Left renal pelvis (tissue), 4 donors: ENCODE measurements at places on chromosomes 3 and 15. TPM values are rescaled to one million over a fixed set of nuclear protein-coding genes. Genes with fewer than 3 reads are reported as not detected.

DNA sequence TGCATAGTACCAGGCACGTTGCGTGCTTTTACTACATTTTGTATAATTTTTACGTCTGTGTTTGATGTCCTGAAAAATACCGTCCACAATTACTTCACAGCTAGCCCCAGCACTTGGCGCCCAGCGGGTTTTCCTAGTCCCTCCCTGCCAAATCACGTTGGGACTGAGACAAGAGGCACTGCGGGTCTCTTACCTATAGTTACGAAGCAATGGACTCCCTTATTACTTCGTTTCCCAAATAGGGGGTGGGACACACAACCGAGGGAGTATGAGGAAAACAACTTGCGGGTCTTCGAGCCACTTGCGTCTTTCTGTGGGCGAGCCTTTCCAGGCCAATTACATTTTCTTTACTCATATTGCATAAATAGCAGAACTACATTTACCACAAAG is 620 bp upstream of the CMSS1 start:
- DNase-seq: no peak

GRCh38 chr3:150733373-150733935 is 29.5 kb downstream of the SIAH2 start:
- no peak for DNase-seq

- no peak for DNase-seq
Measured at GRCh38 chr3:134315286-134316106, 58.8 kb downstream of the AMOTL2 start.

- no peak for DNase-seq
Measured at GRCh38 chr3:74127256-74127655, 487.2 kb downstream of the CNTN3 start.

DNA sequence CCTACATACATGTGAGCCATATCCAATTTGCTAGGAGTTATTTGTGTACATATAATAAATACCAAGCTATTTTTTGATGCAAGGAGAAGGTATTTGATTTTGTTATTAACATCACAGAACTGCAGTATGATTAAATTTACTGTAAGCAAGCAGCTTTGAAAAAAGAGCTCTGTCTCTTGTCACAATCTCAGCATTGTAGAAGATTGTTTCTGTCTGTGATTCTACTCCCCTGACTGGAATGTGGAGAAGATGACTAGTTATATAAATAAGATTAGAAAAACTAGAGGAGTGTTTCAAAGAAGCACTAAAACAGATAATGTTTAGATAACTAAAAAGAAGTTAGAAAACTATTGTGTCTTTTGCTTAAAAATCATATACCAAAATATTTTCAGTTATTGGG is 17.1 kb upstream of the DCBLD2 start:
- no peak for DNase-seq

DNA sequence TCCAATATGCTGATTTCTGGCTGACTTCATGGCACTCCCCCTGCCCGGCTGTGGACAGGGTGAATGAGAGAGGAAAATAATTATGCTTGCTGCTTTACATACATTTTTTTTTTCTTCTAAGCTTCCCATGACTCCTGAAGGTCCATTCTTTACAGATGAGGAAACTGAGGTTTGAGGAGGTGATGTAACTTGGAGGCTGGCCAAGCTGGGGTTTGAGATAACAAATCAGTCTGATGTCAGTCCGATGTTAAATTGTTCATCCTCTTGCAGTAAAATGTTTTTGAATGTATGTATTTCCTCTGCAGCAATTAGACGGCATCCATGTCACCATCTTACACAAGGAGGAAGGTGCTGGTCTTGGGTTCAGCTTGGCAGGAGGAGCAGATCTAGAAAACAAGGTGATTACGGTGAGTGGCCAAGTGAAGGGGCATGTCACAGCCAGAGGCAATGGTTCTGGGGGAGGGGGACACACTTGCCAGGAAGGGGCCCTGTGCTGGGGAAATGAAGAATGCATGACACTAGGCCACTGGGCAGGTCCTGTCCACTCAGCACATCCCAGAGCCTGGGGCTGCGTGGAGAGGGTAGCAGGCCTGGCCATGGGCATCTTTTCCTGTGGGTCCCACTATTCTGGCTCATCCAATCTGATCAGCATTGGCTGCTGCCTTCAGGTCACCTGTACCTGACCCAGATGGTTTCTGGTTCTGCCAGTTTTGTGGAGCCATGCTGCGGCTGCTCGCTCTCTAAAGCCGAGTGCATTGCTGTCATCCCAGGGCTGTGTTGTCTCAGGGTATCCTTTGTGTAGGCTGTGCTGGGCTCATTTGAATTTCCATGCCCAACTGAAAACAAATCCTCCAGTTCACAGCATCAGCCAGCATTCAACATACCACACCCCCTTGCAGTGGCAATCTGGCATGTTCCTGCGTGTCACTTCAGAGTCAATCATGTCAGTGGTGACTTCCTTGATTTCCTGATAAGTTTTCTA is 20.4 kb downstream of the STARD5 start:
- no peak for DNase-seq

DNA sequence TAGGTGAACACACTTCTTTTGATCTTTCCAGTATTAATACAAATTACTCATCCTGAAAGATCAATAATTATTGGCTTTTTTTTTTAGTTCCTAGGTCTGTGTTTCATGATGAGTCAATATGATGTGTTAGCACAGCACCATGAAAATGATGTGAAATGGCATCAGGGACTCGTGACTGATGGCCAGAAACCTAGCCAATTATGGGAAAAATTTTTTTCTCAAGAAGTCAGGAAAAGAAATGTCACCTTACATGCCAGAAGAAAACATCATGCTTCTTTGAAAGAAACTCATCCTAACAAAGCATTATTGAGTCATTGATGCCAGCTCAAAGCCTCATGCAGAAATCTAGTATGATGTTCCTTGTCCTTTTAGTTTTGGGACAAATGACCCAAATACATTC is 468.3 kb upstream of the CBLB start:
- DNase-seq: no peak

GRCh38 chr3:32743934-32744333 is 58.9 kb downstream of the CNOT10 start:
- no peak for DNase-seq

GRCh38 chr3:186121968-186122367 is 13.1 kb upstream of the ETV5 start:
- no peak for DNase-seq

GRCh38 chr15:101228313-101228712 is 23.5 kb downstream of the CHSY1 start:
- no peak for DNase-seq

GRCh38 chr3:4772171-4772804 is 206.9 kb upstream of the BHLHE40 start:
- DNase-seq: no peak

- DNase-seq: no peak
Measured at GRCh38 chr3:144178607-144179006, 207.0 kb downstream of the DIPK2A start.

DNA sequence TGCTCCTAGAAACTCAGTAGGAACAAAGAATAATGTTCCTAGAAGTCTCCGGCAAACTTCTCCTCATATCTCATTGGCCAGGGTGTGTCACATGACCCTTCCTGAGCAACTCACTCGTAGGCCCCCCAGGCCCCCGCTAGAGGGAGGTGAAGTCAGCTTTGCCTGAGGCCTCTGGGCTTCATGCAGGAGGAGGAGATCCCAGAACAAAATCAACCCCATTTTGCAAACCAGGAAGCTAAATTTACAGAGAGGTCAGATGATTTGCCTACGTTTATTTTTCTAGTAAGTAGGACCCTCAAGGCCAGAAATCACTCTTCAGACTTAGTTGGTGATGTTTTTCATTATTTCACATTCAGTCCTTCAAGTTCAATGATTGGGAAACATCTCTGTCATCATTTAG is 99.1 kb downstream of the SSR3 start:
- no peak for DNase-seq

DNA sequence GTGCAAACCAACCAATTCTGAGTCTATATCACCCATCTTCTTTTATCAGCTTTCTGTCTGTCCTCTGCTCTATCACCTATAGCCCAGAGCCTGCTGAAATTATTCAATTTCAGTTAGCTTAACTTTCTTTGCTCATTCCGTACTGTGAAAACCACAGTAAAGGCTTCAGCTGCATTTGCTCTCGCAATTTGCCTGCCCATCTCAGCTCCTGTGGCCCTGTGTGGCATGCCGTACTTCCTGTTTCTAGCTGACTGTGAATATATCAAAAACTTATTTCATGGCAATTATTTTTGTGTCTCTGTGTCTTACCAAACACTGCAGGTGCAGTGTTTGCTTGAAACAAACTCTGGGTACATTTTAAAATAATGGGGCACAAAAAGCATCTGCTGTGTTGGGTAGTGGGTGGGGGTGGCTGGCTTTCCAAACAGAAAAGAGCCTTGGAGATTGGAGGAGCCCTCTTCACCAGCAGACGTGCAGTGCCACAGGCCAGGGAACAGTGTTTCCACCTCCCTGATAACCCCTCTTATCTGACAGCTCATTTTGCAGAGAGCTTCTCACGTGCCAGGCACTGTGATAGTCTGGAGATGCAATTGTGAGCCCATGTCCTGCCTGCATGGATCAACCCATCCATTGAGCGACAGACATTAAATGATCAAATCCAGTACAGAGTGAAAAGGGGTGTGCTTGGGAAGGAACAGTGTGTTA is 45.2 kb downstream of the GASK1A start:
- no peak for DNase-seq

GRCh38 chr3:177976866-177977265 is 559.4 kb upstream of the KCNMB2 start:
- DNase-seq: no peak

DNA sequence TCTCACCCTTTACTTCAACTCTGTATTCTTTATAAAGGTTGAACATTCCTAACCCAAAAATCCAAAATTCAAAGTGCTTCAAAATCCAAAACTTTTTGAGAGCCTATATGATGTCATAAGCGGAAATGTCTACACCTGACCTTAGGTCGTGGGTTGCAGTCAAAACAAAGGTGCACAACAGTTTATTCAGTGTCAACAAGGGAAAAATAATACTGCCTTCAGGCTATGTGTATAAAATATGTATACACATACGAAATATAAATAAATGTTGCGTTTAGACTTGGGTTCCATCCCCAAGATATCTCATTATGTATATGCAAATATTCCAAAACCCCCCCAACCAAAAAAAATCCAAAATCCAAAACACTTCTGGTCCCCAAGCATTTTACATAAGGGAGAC is 90.9 kb downstream of the STAG1 start:
- DNase-seq: no peak

GRCh38 chr15:85543741-85544155 is 163.3 kb downstream of the AKAP13 start:
- no peak for DNase-seq

GRCh38 chr3:66582721-66583423 is 82.0 kb upstream of the LRIG1 start:
- no peak for DNase-seq

DNA sequence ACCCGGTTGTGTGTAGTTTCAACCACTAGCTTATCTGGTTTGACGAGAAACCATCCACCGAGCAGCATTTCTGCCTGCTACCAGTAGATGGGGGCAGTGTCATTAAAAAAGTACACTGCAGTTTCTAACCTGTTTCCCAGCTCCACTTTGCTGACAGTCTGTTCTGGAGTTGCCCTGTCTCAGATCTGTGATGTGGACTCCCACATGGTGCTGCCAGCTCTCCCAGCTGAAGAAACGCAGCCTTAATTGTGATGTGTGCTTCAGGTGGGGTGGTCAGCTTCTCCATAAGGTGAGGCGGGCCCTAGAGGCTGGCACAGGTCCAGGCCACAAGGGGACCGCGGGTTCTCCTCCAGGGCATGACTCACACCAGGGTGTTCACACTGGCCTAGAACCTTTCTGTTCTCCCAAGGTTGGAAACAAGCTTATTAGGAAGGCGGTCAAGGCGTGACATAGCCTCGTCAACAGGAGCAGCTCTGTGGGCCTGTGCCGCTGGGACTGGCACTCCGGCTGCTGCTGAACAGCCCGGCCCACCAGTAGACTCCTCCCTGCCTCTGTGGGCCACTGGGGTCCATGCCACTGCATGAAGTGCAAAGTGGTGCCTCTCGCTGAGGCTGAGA is 2.9 kb upstream of the FAM43A start:
- DNase-seq: no peak

DNA sequence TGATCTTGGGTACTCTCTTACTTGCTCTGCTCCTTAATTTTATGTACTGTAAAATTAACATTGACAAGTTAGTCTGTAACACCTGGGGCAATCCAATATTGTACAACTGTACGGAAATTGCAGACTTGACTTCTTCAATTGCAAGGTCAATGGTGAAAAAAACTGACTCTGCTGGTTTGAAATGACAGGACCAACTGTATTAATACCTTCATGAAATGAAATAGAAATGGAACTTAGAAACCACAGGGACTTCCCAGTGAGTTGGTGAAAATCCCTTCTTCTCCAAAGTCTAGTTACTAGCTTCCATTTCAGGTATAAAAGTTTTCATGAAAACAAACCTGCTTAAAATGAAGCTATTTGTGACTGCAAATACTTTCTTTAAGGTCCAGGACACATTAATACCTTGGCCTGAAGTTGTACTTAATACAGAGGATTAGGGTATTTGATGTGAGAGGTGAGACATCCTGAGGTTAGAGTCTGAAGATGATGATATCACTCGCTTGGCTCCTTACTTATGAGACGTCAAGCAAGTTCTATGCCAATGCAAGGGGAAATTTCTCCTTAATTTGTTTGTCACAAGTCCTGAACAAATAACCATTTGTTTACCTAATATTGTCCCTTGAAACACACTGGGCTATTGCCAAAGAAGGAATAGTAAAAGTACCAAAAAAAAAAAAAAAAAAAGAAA is 226.2 kb upstream of the TP63 start:
- DNase-seq: no peak

DNA sequence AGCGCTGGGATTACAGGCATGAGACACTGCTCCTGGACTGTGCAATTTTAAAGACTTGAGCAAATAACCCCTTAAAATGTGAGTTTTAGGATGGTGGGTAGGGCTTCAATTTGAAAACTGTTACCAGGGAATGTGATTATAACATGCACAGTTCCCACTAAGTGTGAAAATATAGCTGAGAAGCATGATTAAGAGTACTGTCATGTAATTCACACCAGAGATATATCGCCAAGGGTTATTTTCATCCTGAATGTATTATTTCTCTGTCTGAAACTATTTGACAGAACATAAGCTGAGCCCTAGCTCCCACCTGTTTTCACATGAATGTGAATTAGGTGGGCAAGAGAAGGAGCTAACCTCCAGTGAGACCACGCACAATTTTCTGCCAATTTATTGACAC is 457.2 kb downstream of the GABRG3 start:
- DNase-seq: no peak

DNA sequence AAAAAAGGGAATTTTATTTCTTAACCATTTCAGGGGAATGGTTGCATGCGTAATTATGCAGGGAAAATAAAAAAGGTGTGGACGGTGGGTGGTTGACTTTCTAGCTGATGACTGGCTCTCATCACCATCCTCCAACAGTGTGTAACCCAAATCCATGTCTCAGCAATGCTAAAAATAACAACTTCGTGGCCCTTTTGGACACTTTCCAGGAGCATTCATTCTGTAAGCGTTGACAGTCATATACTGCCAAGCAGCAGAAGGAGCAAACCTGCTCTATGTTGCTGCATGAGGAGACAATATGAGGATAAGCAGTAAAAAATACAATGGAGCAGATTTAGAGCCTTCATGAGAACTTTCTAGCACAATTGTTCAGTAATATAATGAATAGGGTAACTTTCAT is 189.1 kb downstream of the ANXA2 start:
- no peak for DNase-seq

Gene FANCD2OS
- not detected for polyA plus RNA-seq

Gene TMEM108
- 3.6 TPM for polyA plus RNA-seq

Gene PPARG
- polyA plus RNA-seq: 27.0 TPM
